T-helper 22 cell (primary cell): ENCODE measurements at places on chromosomes 7 and 10.

DNA sequence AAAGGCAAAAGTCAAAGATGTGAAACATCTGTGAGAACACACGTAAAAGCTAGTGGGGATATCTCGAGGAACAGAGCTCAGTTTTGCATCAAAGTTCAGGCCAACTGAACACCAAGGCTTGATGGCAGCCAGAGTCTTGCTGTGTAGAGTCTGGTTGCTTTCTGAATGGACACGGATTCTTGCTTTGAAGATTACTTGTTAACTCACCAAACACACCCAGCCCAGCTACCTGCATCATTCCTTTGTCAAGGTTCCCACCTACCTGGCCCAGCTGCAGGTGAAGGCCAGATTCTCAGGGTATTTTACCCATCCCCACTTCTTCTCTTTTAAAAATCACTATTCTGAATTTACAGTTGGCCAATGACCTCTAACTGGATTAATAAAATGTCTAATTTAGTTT is 174.4 kb upstream of the PHYHIPL start:
- DNase-seq = no peak

DNA sequence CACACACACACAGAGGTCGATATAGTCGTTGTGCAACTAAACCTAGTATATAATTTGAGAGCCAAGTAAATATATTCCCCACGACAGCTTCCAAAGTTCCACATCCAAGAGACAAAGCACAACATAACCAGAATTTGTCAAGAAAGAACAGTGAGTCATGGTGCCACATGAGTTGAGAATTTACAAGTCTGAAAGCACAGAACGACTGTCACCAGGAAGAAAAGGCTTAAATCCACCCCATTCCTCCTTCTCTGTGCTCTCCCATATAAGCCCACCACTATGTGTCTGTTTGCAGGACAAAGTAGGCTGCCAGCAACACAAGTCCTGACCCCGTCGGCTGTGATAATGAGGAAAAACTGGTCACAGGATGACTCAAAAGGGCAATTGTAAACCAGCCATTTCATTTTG is 32.8 kb downstream of the GSAP start:
- DNase-seq = no peak

GRCh38 chr10:106506526-106507283 is 657.8 kb downstream of the SORCS1 start:
- DNase-seq = no peak

- DNase-seq = no peak
Measured at GRCh38 chr7:92150450-92151017, 16.3 kb upstream of the CYP51A1 start.
